ENCODE measurements at places on chromosomes 3 and 15.

GRCh38 chr3:11056531-11057050 lies 64.0 kb downstream of the SLC6A1 start:
- no peak for DNase-seq

- no peak for DNase-seq
These were observed 509 bp upstream of the LRRC3B start for GRCh38 chr3:26621906-26622620.

GRCh38 chr15:67076147-67076843 lies 10.9 kb downstream of the SMAD3 start:
- no peak for DNase-seq

- DNase-seq, result no peak
These were observed 4.6 kb downstream of the SNUPN start for GRCh38 chr15:75620841-75621391.

- DNase-seq, result no peak
These were observed 217.2 kb downstream of the NFKBIZ start for GRCh38 chr3:102066470-102066869.

GRCh38 chr3:40846451-40846850 lies 321.7 kb downstream of the ZNF621 start:
- no peak for DNase-seq

GRCh38 chr15:96115642-96116041 lies 214.9 kb upstream of the NR2F2 start:
- DNase-seq, result no peak

- no peak for DNase-seq
These were observed 121.6 kb downstream of the OPA1 start for GRCh38 chr3:193714523-193715137.

DNA sequence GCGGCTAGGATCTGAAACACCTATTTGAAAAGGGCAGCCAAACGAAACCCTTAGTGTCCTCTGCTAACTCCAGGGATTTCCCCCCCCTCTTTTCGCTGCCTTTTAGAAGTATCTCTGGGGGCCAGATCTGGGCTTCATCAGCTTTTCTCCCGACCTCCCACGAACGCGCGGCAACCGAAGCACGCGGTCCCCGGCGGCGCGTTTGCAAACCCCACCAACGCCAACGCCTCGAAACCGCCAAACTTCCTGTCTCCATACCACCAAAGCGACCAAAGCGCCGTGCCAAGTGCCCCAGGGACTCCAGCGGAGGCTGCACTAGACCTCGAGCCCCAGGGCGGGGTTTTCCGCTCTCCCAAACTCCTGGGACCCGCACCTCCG lies 155.8 kb upstream of the FRMD4B start:
- no peak for DNase-seq

- no peak for DNase-seq
These were observed 490.4 kb upstream of the PROK2 start for GRCh38 chr3:72275331-72275751.

GRCh38 chr3:165457096-165457495 lies 260.9 kb upstream of the SLITRK3 start:
- no peak for DNase-seq

DNA sequence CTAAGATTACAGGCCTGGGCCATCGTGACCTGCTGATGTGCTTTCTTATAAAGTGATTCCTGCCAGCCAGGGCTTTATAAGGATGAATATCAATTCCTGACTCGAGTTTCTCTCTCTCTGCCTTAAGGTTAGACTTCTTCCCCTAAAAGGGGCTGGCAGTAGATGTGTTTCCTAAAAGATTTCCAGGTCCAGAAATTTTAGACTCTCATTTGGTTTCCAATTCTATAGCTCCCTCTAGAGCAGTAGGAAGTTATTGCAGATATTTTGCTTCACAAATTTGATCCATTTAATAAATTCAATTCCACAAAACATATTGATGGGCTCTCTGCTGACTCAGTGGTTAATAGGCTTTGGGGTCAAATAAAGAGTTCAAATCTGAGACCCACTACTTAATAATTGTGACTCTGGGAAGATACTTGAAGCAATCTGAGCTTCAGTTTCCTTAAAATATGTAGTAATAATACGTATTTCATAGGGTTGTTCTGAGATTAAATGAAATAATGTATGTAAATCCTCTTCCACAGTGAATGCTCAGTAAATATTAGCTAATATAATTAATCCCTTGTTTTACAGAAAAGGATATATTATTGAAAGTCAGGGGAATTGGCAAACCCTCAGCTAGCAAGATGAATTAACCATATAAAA lies 2.1 kb downstream of the TRIM69 start:
- DNase-seq, result no peak

- no peak for DNase-seq
These were observed 133.3 kb downstream of the CHDH start for GRCh38 chr3:53712817-53713388.

DNA sequence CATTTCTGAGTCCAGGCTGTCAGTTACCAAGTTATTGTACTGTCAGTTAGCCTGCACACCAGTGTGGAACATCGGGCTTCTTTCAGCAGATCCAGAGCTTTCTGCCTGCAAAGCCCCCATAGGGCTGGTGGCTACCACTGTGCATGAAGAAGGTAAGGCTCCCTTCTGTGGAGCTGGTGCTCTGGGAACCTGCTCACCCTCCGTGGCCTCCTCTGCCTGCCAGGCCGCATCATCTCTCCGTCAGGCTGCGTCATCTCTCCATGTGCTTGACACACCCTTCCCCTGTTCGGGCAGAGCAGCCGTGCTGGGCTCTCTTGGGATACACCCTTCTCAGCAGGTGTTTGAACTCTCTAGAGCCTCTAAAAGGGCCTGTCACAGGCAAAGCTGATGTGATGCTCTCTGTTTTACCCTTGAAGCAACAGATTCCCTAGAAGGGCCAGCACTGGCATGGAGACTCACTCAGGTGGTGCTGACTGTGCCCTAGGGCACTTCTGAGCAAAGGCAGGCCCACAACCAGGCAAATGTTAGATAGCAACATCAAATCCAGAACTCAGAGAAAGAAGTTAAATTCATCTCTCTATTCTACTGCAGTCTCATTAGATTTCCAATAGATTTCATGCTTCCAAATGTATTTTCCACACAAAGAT lies 261.1 kb downstream of the EPHB1 start:
- DNase-seq, result no peak

- no peak for DNase-seq
These were observed 41.9 kb downstream of the LIPC start for GRCh38 chr15:58473724-58474123.

DNA sequence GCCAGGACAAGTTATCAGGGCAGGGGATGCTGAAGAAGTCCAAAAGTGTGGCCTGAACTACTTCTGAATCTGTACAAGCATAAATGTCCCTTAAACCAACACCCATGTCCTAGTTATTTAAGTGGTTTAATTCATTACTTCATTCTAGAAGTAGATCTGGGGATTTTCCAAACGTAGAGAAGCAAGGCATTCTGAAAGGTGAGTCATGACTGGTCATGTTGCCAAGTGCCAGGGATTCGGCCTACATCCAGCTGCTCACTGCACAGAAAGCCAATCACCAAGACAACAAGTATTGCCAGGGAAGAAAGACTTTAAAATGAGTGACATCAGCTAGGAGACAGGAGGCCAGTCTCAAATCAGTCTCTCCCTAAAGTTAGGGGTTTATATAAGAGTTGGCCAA lies 396.6 kb downstream of the GABRB3 start:
- no peak for DNase-seq

- no peak for DNase-seq
These were observed 73.0 kb downstream of the OXNAD1 start for GRCh38 chr3:16337856-16338540.

- DNase-seq, result no peak
These were observed 48.2 kb upstream of the CFAP161 start for GRCh38 chr15:81085898-81086297.

DNA sequence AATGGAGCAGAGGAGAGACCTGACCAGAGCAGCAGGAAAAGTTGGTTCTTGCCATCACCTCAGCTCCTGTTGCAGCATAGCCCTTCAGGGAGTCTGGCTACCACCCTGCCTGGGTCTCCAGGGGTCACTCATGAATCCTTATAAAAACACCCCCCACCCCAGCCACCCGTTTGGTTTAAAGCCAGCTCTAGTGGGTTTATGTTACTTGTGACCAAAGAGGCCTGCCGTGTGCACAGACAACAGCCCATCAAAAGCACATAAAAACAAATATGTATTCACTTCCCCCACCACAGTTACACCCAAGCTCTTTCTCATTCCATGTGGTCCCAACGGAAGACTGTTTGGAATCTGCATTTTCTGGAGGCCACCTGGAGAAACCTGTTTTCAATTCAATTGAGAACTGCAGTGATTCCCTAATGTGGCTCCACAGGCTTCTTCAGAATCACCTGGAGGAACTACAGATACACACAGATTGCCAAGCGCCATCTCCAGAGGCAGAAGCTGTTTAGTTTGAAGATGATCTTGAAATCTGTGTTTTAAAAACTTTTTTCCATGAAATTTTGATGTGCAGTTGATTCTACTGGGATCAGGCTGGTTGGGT lies 13.8 kb downstream of the FOXL2 start:
- DNase-seq, result no peak

- no peak for DNase-seq
These were observed 260.1 kb upstream of the CTNNB1 start for GRCh38 chr3:40939030-40939740.

- no peak for DNase-seq
These were observed 62.0 kb downstream of the MSL2 start for GRCh38 chr3:136134091-136134490.

GRCh38 chr3:132265488-132265887 lies 51.7 kb upstream of the ACP3 start:
- DNase-seq, result no peak

DNA sequence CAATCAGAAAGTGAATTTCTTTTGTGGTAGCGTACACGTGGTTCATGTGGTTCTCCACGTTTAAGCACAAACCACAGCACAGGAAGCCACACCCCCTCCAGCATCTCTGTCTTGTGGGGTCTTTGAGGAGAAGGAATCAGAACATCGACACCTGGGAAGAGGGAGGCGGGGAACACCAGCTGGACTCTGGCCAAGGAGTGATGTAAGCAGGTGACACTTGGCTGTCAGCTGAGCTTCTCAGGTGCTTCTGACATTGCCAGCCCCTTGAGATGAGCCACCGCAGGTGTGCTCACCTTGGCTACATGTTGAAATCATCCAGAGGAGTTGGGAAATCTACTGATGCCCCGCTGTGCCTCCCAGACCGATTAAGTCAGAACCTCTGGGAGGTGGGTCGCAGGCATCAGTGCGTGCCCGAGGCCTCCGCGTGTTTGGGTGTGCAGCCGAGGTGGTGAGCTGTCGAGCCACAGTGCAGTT lies 85.0 kb downstream of the FAM81A start:
- peak; percentile 26 for DNase-seq

GRCh38 chr3:124812291-124813265 lies 74.6 kb downstream of the ITGB5 start:
- peak; percentile 12 for DNase-seq

- DNase-seq, result no peak
These were observed 106.5 kb downstream of the TPRA1 start for GRCh38 chr3:127483902-127484591.

DNA sequence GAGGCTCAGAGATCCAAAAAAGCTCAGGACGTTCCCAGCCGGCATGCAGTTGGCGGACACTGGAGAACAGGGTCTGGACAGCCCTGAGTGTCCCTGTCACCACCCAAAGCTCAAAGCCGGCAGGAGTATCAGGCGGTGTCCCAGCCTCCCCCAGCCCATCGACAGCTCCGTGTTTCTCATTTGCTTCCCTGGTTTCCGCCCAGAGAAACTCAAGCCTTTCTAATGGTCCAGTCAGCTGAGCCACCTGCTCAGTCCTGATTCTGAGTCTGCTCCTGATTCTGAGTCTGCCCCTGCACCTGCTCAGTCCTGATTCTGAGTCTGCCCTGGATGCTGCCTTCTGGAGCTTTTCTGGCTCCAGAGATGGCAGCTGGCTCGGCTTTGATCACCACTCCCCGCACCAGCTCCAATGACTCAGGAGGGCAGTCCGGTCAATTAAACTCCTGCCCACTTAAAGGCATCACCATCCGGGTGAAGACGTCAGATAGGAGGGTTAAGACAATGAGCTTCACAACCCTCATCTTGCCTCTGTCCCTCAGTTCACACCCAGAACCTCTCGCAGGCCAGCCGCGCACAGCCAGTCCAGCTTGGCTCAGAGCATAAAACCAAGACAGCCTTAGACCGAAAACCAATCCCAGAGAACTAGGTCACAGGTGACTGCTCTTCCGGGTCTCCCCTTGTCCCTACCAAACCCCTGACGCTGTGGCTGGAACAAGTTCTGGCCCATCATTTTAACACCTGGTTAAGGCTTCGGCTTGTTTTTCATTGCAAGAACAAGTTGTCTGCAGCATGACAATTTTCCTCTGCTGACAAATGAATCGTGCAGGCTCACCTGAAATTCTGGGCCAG lies 6.8 kb downstream of the PCSK6 start:
- peak; percentile 30 for DNase-seq

- no peak for DNase-seq
These were observed 110.8 kb downstream of the TBC1D2B start for GRCh38 chr15:77966540-77967234.

DNA sequence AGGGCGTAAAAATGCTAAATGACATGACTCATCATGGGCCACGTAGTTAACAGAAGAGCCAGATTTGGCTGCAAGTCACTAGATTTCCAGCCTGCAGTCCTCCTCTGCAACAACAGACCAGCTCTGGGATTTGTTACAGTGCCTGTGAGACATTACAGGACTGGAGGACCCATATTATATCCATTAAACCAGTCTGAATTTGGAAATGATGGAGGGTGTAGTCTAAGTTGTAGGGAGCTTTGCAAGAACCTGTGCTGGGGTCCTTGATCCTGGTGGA lies 10.8 kb downstream of the ZNF774 start:
- DNase-seq, result no peak

DNA sequence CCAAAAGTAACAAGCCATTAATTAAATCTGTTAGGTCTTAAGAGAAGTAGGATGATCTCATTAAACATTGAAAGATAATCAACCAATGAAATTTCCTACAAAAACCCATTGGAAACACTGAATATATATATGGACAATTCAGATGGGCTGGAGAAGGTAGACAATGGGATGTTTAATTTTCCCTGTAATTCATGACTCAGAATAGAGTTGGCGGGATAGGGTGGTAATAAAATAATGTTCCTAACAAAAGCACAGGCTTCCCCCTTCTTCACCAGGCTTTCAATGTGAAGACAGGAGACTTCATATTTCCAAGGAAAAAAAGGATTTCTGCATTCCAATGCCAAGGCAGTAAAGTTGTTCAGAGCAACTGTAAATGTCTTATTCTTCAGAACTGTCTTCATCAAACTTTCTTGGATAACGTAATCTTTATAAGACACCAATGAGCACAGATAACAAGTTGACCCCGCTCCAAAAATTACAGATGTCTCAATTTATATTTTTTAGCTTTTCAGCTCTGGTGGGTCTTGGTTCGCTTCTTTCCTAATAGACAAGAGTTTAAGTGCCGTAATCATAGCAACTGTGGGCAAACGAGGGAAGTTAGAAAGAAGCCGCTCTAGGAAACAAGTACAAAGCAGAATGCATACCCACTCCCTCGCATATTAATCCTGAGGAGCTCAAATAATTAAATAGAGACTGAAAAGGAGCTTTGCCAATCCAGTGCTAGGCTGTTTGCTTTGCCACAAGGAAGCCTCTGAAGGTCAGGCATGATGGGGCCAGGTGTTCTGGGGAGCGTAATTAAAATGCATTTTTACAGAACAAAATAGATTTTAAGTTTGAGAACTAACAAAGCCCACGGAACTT lies 377.0 kb downstream of the FOXP1 start:
- no peak for DNase-seq

- DNase-seq, result no peak
These were observed 48.9 kb downstream of the HES1 start for GRCh38 chr3:194184801-194185200.

All from NCI-H2171 (cell line).